ENCODE measurements at places on chromosomes 7 and 10. TPM values are rescaled to one million over a fixed set of nuclear protein-coding genes. Genes with fewer than 3 reads are reported as not detected.

Gene STEAP4
- total RNA-seq = 0.42 TPM

Gene SMURF1
- total RNA-seq = 30.8 TPM

Gene DNAJC12
- total RNA-seq = not detected

Gene SPDYE11
- not detected for total RNA-seq

Gene MTPN
- 104 TPM for total RNA-seq

Measured in T-helper 17 cell (primary cell).